ENCODE measurements at places on chromosomes 13 and 19. TPM values are rescaled to one million over a fixed set of nuclear protein-coding genes. Genes with fewer than 3 reads are reported as not detected.
A peak's percentile ranks its signal among the peaks of the same experiment; 100 is the strongest.

The SPRY2 gene
- 21.7 TPM for total RNA-seq

The TMEM238 gene
- total RNA-seq: 0.64 TPM

The FREM2 gene
- 4.6 TPM for total RNA-seq

The GPC6 gene
- 16.1 TPM for total RNA-seq

The ZNF296 gene
- 0.54 TPM for total RNA-seq

The PSG6 gene
- not detected for total RNA-seq

The P2RY11 gene
- 16.3 TPM for total RNA-seq

GRCh38 chr13:84870190-84870589 is 929.0 kb downstream of the SLITRK6 start:
- H3K27ac ChIP-seq: no peak overlapping the region
- no peaks in the 10 kb centered on the region for H3K36me3 ChIP-seq
- no peaks in the 10 kb centered on the region for H3K4me1 ChIP-seq
- no peaks in the 10 kb centered on the region for H3K27me3 ChIP-seq
- no peak for DNase-seq

- DNase-seq: no peak
- H3K27ac ChIP-seq: peak within 1 kb of the TSS; percentile 57
- H3K4me3 ChIP-seq: peak within 1 kb of the TSS; percentile 90
These were observed at the start of gene PHLDB3 for GRCh38 chr19:43504426-43505185. TSS of gene PHLDB3 (minus strand) at chr19:43504746. CDS start at chr19:43504118, 628 bp downstream.

- no peak overlapping the region for H3K27ac ChIP-seq
- no peak overlapping the region for H3K4me3 ChIP-seq
- DNase-seq: no peak
- H3K27me3 ChIP-seq: no peaks in the 10 kb centered on the region
- peaks cover 3% of the 10 kb centered on the region for H3K4me1 ChIP-seq
These were observed 61.3 kb upstream of the MEDAG start for GRCh38 chr13:30844548-30845296.

GRCh38 chr19:1690699-1691307 is 38.4 kb upstream of the TCF3 start:
- H3K4me3 ChIP-seq: no peak overlapping the region
- peaks cover 12% of the 10 kb centered on the region for H3K27me3 ChIP-seq
- no peak overlapping the region for H3K27ac ChIP-seq
- no peaks in the 10 kb centered on the region for H3K4me1 ChIP-seq

GRCh38 chr13:44084146-44084545 is 204.4 kb downstream of the LACC1 start:
- peaks cover 3% of the 10 kb centered on the region for H3K27me3 ChIP-seq
- no peak for DNase-seq
- H3K4me3 ChIP-seq: no peak overlapping the region
- no peak overlapping the region for H3K27ac ChIP-seq

DNA sequence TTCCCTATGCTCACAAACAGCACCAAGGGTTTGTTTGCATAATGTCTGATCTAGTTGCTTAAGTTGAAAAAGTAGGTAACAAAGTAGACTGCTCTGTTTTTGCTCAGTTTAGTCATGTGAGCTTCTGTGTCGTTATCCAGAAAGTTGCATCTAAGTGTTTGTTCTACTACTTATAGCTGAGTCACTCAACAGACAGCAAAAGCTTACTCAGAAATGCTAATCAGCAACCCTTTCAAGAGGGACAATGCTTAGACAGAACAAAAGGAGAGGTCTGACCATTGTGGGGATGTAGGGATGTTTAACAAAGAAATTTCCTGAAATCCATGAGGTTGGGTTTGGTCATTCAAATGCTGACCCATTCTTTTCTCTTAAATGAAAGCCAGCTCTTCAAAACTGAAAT is 106.4 kb downstream of the ATP8A2 start:
- H3K27me3 ChIP-seq: peaks cover 4% of the 10 kb centered on the region
- no peak for DNase-seq
- no peak overlapping the region for H3K4me3 ChIP-seq

GRCh38 chr13:50153401-50153800 is 138.2 kb downstream of the KCNRG start:
- H3K27me3 ChIP-seq: no peaks in the 10 kb centered on the region
- H3K27ac ChIP-seq: no peak overlapping the region
- H3K4me1 ChIP-seq: peaks cover 4% of the 10 kb centered on the region
- H3K4me3 ChIP-seq: no peak overlapping the region

DNA sequence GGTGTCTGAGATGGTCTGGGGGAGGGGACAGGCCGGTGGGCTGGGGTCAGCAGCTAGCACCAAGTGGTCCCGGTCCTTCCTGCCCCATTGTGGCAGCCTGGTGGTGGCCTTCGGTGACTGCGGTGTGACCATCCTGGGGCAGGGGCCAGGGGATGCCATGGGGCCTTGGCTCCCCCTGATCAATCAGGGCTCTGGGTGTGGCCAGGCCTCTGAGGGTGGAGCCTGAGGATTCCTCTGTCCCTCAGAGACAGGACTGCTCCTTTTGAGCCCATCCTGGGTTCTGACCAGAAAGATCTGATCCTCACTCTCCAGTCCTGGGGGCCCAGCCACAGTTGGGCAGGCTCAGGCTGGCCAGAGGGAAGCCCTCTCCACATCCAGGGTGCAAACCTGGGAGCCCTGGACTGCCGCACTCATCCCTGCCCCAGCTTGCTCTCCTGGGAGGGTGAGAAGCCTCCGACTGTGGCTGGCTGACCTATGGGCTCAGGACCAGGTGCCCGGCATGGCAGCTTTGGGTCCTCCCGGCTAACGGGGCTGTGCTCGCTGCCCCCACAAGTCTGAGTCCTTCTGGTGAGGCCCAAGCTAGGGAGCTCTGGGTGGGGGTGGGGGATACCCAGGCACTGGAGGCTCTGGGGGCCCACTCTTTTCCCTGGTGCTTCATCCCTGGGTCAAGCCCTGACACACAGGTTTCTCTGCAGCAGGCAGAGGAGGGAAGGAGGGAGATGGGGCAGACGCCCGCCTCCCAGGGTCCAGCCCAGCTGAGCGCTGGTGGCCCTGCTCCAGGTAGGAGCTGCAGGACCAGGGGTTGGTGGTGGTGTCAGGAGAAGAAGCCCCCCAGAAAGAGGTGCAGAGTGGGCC is 59.5 kb downstream of the IER2 start:
- H3K36me3 ChIP-seq: no peaks in the 10 kb centered on the region
- peaks cover 3% of the 10 kb centered on the region for H3K27me3 ChIP-seq
- H3K27ac ChIP-seq: no peak overlapping the region
- no peak for DNase-seq
